ENCODE measurements at places on chromosomes 3 and 15.

GRCh38 chr3:45275006-45275704, 49.1 kb upstream of the TMEM158 start:
- no peak for DNase-seq

- DNase-seq, result peak; percentile 6
These were observed 55.1 kb upstream of the SLC25A26 start for GRCh38 chr3:66165660-66166059.

DNA sequence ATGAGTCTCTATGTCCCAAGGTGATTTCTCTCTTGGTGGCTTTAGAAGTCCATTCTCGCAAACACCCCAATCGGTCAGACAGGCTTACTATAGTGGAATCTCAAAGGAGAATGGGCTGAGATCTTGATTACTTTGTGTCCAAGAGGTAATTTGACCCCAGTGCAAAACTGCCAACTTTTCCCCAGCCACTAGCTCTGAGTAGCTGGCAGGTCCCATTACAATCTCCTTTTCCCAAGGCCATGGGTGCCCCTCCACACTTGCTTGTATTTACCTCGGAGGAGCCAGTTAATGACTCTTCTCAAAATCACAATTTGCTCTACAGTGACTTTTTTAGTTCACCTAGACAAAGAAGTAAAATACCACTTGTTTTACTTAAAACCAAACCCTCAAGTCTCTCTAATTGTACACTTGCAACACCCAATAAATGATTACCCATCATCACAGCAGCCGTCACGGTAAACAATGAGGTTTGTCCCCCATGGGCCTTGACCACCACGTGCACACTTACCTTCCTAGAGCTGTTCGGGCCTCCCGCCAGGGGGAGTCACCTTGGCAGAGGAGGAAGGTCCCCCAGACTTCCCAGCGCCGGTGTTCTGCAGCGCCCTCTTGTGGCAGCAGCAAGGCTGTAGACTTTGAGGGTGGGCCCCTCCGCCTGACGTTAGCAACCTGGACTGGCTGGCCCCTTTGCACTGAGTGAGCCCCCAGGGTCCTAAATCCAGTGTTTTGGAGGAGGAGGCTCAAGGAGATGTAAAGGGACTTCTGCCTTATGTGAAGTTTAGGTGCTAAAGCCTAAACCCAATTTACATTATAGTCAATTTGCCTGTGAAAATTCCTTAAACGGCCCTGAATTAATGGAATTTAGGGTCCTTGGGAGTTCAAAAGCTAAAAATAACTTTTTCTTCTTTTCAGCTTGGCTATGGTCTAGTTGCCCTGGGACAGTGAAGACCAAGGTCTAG, 18.7 kb upstream of the HDAC11 start:
- DNase-seq, result peak; percentile 54

GRCh38 chr3:148711981-148712666, 14.4 kb downstream of the AGTR1 start:
- no peak for DNase-seq

DNA sequence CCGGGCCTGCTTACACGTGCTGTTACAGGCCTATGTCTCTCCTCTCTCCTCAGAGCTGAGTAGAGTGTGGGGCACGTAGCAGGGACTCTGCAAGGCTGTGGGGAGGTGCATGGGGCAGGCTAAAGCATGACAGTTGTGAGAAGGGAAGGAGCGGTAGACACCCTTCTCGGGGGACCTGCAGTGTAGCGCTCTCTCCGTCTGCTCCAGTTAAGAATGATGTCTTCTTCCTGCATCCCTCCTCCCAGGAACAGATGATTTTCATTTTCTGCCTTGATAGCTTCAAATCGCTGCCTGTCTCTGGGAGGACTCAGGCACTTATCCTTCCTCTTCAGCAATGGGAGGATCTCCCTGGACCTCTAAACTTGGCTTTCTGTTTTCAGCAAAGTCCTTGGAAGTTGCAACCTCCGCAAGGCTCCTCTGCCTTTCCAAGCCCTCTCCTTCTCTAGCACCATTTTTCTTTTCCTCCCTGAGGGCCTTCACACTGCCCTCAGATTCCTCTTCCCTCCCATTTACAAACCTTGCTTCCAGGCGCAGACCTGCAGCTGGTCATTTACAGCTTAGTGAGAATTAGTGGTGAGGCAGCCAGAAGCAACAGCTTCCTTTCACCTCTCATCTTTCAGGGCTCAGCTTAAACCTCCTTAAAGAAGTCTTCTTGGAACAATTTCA, 23.4 kb upstream of the TLE3 start:
- DNase-seq, result no peak

DNA sequence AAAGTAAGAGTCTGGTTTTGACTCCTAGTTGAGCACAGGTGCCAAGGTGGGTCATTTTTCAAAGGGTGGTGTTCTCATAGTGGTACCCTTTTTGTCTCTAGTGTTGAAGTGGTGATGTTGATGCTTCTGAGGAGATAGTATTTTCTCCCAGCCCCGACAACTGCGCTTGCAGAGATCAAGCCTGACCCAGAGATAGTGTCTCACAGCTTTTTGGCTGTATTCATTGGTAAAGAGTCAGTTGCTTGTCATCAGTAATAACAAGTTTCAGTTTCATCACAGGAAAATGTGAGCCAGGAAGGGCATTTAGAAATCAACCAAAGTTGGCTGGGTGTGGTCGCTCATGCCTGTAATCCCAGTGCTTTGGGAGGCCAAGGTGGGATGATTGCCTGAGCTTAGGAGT, 139.3 kb downstream of the NFKBIZ start:
- DNase-seq, result peak; percentile 77

DNA sequence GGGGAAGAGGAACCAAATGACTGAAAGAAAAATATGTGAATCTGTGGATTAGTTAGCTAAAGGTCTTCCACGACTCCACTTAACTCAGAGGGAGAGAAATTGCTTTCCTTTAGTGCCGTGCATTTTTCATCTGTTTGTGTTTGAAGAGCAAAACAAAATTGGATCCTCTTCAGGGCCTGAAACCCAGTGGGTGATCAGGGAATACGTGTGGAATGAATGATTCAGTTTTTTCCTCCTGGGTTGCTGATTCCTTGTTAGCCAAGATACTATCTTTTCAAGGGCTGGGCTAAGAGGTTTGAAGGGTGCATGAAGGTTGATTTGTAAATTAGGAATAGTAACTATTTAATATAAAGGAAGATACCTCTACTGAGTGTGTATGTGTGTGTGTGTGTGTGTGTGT, 61.0 kb downstream of the TPRG1 start:
- DNase-seq, result no peak

DNA sequence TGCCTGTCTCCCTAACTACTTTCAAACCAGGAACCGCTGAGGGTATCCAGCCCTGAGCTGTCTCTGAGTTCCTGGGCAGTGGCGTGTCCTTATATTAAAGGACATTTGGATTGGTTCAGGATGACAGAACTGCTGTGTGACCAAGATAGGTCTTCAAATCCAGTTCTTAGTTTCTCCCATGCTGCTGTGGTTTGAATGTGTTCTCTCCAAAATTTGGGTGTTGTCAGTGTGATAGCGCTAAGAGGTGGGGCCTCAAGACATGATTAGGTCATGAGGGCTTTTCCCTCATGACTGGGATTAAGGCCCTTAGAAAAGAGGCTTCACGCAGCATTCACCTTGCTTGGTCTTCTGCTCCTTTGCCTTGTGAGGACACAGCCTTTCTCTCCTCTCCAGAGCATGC, 376.5 kb upstream of the TPM1 start:
- no peak for DNase-seq

GRCh38 chr3:71310980-71311660, 272.4 kb downstream of the FOXP1 start:
- peak; percentile 16 for DNase-seq

- no peak for DNase-seq
These were observed 13.9 kb upstream of the GOLGA8M start for GRCh38 chr15:28726102-28726501.

DNA sequence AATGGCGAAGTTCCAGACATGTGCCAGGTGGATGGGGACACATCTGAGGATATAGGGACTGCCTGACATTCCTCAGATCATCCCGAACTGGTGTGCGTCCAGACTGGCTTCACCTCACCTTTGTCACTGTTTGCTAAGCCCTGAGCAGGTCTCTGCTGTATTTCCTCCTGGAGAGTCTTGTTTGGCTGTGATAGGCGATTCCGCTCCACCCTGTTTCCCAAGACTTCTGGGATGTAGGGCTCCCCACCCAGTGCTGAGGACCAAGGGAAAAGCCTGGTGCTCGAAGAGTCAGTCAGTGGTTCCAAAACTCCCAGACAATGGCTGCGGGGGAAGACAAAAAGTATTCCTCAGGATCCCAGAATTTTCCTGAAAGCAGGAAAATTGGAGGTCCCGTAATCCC, 11.1 kb upstream of the FURIN start:
- no peak for DNase-seq

DNA sequence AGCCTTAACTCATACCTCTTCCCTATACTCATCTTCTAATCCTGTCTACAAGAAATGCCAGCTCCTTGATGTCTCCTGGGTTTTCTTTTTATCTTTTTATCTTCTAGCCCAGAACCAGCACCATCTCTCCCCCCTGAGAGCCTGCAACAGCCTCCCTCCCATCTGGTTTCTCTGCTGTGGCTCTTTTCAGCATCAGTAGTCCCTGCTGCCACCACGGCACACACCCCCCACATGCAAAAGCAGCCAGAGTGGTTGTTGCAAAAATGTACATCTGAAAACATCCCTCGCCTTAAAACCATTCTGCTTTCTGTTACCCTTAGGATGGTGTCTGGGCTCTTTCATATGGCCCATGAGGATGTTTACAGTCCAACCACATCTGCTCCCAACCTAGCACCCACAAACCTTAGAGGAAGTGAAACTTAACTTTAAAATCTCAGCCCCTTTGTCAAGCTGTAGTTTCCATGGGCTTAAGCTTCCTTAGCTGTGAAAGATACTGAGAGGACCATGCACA, 775 bp downstream of the TTC21A start:
- DNase-seq, result no peak

- DNase-seq, result peak; percentile 26
These were observed 96.7 kb downstream of the KBTBD8 start for GRCh38 chr3:67094774-67095173.

GRCh38 chr15:76208786-76209424, 102.4 kb downstream of the ETFA start:
- peak; percentile 36 for DNase-seq

- DNase-seq, result no peak
These were observed 163.4 kb downstream of the XXYLT1 start for GRCh38 chr3:195107593-195107992.

DNA sequence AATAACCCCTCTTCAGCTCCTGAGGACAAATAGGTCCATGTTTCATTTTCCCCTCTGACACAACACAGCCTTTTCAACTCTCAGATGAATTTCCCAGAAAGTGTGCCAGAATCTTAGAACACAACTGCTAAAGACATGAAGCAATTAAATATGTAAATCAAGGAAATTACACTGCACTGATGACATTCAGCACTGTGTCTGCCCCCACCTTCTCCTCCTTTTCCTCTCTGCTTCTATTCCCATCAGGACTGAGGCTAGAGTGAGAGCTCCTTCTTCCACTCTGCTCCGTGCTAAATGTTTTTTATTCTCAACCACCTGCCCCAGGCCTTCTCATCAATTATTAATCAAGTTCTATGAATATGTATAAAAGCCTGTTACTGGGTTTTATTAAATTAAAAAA, 596.1 kb downstream of the TUSC7 start:
- DNase-seq, result no peak

- DNase-seq, result no peak
These were observed 2.6 kb upstream of the LYSMD4 start for GRCh38 chr15:99735868-99736267.

Data from epithelial cell of esophagus (primary cell).